Adipose tissue (tissue), 3 donors: ENCODE measurements at places on chromosomes 5 and 9. TPM values are rescaled to one million over a fixed set of nuclear protein-coding genes. Genes with fewer than 3 reads are reported as not detected.

Gene FIBCD1
- polyA plus RNA-seq = 0.18 TPM

Gene SLC4A9
- not detected for polyA plus RNA-seq

Gene CCNJL
- polyA plus RNA-seq = 0.09 TPM

Gene LRRC14B
- polyA plus RNA-seq = not detected

Gene SH3TC2
- polyA plus RNA-seq = 0.22 TPM

Gene FGF1
- 0.75 TPM for polyA plus RNA-seq

Gene CSF1R
- polyA plus RNA-seq = 17.0 TPM

Gene CDKN2B
- 55.0 TPM for polyA plus RNA-seq

Gene TAS2R1
- polyA plus RNA-seq = not detected

Gene GMCL2
- not detected for polyA plus RNA-seq

Gene IL5
- 0.09 TPM for polyA plus RNA-seq

Gene MARCOL
- polyA plus RNA-seq = not detected

Gene GFM2
- polyA plus RNA-seq = 12.5 TPM

Gene TAF1L
- polyA plus RNA-seq = not detected

Gene SMIM3
- polyA plus RNA-seq = 31.7 TPM

Gene SUSD3
- 2.5 TPM for polyA plus RNA-seq

Gene OR1J2
- not detected for polyA plus RNA-seq

Gene MELK
- polyA plus RNA-seq = 0.32 TPM

Gene OR1L8
- not detected for polyA plus RNA-seq

Gene FGFR4
- 0.56 TPM for polyA plus RNA-seq

Gene PDE6A
- 0.01 TPM for polyA plus RNA-seq

Gene CDC20B
- not detected for polyA plus RNA-seq

Gene TMOD1
- 8.8 TPM for polyA plus RNA-seq

Gene IFNB1
- polyA plus RNA-seq = not detected

Gene EIF4E1B
- polyA plus RNA-seq = not detected

Gene IL9
- polyA plus RNA-seq = not detected

Gene LCN12
- 0.67 TPM for polyA plus RNA-seq

Gene CDH6
- 2.2 TPM for polyA plus RNA-seq

Gene DCTN4
- polyA plus RNA-seq = 22.5 TPM

Gene TRIM14
- polyA plus RNA-seq = 1.2 TPM

Gene TSSK1B
- not detected for polyA plus RNA-seq
